Muscle of arm (tissue), 14 donors: ENCODE measurements at places on chromosomes 1 and 21.

- no peak for DNase-seq
Measured at GRCh38 chr1:53343831-53344668, 16.2 kb upstream of the LRP8 start.

DNA sequence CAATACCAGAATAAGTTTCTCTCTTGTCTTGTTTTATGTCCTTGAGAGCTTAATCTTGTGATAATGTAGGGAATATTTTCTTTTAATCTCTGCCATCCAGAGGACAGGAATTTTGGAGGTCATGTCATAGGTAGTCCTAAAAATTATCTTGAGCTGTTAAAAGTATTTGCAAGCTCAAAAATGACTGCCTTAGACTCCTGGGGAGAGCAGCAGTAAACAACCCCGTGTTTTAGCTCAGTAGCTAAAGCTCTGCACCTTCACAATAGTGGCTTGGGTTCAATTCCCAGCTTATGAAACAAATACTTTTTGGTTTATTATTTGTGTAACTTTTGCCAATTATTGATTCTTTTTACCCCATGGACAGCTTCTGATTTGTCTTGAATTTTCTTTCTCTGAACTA is 99.4 kb upstream of the OLFM3 start:
- DNase-seq, result no peak

- DNase-seq, result peak; percentile 7
Measured at GRCh38 chr1:167121375-167122120, 27.7 kb downstream of the STYXL2 start.

- DNase-seq, result no peak
Measured at GRCh38 chr21:39430457-39430856, 15.1 kb downstream of the LCA5L start.

GRCh38 chr1:201360901-201361651 is 16.4 kb downstream of the TNNT2 start:
- DNase-seq, result no peak

DNA sequence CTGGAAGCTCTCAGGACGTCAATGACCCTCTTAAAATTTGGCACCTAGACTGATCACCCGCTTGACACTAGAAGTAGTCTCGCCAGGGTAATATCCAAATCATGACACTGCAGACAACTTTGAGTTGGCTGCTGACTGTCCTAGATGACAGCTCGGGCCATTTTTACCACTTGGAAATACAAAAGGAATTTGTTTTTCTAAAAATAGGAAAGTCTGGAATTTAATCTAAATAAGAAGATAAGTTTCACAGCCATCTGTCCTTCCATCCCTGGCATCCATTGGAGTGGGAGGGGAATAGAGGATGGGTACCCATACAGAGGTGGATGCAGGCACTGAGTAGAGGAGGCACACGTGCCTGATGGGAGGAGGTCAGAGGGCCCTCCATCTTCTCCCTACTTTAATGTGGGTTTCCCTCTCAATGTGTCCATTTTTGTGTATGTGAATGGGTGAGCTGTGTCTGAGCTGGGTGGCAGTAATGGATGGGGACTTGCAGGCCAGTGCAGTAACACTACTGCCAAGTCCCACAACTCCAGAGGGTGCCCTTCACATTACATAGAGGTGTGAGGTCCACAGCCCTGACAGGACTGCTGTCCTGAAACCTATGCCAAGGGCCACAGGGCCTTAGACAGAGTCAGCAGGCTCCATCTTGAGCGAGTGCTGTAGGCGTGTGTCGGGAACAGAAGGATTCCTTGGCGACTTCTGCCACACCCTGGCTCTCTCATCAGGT is 104.8 kb upstream of the IPO9 start:
- no peak for DNase-seq

- no peak for DNase-seq
Measured at GRCh38 chr21:34801519-34802132, 132.8 kb downstream of the CLIC6 start.

- no peak for DNase-seq
Measured at GRCh38 chr1:62796221-62796620, 12.3 kb downstream of the ATG4C start.

DNA sequence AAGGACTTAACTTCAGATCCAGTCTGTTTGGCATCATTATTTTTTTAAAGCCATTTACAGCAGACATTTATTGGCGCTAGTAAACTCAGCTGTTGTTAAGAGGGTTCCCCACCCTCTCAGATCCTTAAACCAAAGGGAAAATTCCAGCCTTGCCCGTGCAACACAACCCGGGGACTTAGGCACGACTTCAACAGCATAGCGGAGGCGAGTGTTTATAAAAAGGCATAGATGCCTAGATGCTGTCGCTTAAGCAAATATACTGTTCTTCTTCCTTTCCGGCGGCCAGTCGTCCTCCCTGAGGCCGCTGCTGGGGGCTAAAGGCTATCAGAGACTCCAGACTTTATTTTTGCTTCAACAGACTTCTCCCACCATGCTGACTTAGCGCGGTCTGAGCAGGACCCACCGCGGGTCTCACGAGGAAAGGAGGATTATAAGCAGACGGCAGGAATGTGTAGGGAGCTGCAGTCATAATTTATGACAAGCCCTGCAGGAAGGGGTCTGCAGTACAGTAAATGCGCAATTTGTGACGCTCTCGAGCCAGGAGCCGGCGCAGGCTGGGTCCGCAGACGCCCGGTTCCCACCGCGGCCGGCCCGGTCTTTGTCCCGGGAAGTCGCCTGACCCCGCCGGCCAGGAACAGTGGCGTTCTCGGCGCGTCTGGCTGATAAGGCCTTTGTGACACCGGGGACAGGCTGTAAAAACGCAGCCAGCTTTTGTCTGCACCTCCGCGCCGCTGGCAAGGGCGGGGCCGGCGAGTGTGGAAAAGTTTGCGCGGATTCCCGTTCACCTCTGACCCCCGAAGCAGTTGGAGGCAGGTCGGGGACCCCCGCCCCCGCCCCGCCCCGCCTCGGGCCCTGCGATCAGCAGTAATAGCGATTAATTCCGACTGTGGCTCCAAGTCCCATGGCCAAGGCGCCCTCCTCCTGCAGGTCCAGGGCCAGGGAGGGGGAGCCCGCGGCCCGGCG is 61.2 kb upstream of the ARHGEF16 start:
- DNase-seq, result no peak

DNA sequence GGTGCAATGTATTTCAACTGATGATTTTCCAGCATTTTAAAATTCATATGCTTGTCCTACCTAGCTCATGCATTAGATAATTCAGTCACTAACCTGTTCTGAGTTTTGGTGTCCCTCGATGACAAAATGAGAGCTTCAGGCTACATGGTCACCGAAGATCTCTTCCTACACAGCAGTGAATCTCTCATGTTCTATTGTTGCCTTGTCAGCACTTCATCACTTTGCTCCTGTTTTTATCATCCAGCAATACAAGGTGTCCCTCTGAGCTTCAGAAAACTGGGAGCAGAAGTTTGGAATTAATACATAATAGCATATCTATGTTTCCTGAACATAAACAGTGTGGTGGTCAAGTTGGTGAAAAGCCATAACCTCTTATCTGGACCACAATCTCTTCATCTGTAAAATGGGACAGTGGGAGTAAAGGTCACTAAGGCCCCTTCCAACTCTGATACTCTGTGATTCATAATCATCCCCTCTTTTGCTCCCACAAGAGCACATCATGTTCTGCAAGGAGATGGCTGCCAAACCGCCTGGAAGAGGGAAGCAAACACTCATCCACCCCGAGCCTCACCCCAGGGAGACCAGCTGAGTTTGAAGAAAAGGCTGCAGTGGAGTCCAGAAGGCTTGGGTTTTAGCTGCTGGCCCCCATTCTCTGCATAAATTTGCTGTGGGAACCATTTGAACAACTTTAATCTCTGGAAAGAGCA is 137.9 kb upstream of the F3 start:
- no peak for DNase-seq

DNA sequence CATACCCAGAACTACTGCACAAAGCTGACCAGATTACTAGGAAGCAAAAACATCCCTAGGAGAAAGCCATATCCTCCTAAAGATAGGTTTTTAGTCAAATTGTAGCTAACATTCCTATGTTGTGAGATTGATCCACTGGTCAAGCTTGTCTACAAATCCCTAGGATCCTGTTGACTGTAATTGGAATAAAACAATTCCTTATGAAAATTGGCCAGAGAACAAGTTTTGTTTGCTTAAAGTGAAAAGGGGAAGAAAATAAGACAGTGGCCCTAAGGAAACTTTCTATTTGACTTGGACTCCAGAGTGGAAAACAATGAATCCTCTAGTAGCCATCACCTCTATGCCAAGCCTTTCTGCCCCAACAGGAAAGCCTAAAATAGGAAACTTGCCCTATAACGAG is 645.2 kb upstream of the USP24 start:
- DNase-seq, result no peak

DNA sequence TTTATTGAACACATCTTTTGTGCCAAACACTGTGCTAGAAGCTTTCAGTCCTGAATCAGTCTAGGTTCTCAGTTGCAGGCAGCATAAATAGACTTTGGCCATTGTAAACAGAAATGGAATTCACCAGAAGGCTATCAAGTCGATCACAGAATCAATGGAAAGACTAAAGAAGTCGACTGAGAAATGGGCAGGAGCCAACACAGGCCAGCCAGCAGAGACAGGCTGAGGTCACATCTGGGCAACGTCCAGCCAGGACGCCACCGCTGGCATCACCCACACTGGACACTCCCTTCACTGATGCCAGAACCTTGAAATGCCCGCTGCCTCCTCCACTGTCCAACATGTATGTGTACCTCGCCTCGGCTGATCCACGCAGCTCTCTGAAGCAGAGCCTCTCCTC is 5.5 kb upstream of the CNTN2 start:
- DNase-seq, result no peak

GRCh38 chr21:14862794-14863720 is 201.7 kb downstream of the NRIP1 start:
- no peak for DNase-seq

DNA sequence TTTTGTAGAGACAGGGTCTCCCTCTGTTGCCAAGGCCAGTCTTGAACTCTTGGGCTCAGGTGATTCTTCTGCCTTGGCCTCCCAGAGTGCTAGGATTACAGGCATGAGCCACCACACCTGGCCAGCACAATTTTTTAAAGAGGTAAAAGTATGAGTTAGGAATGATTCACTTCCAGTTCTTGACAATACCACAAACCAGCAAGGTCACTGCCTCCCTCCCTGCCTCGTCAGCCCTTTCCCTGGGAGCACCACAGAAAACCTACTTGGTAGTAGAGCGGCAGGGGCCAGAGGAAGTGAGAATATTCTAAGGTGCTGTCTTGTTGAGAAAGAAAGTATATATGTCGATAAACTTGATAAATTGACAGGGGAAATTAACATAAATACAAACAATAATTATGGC is 10.8 kb upstream of the CDA start:
- DNase-seq, result no peak

- no peak for DNase-seq
Measured at GRCh38 chr1:245822996-245823395, 668.2 kb downstream of the KIF26B start.

DNA sequence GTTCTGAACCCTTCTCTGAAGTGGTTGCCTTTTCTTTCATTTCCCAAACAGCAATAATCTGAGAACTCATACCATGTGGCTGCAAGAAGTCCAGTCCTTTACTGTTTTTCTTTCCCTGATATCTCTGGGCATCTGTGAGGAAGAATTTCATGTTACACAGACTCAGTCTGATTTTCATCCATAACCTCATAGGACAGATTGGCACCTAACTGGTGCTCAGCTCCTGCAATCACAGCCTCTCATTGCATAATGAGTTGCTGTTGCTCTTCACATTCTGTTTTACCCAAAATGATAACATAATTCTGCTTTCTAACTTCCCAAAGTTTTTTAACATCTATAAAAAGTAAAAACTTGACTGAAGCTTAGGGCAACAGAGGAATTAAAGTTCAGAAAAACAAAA is 472.2 kb upstream of the PBX1 start:
- no peak for DNase-seq

- no peak for DNase-seq
Measured at GRCh38 chr1:210394281-210394821, 65.6 kb downstream of the HHAT start.

DNA sequence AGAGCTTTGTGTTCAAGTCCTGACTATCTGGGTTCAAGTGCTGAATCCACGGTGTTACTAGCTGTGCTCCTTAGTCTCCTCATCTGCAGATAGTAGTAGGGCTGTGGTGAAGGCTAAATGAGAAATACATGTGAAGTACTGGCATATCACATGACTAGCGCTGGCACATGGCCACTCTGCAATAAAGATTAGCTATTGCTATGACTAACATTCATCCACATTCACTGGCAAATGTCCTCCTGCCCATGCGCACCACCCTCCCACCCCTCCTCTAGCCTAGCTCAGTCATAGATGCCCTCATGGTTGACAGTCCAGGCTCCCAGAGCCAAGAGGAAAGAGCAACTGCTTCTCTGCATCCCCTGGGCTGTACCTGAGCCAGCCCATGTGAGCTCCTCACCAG is 8.5 kb upstream of the COL8A2 start:
- peak; percentile 59 for DNase-seq

DNA sequence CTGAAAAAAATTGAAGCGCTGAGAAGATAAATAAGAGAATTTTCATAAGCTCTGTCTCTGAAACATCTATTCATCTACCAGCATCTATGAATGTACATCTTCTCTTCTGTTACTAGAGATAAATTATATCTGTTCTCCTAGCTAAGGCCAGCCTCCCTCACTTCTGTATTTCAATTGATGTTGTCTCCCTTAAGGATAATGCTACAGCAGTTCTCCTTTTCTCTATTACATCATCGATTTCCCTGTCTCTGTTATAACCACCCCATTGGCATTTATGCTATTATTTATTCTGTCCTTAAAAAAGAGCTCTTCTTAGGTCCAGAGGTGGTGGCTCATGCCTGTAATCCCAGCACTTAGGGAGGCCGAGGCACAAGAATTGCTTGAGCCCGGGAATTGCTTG is 42.9 kb upstream of the TMCO2 start:
- no peak for DNase-seq

GRCh38 chr1:94063379-94063778 is 57.6 kb downstream of the ABCA4 start:
- peak; percentile 64 for DNase-seq

DNA sequence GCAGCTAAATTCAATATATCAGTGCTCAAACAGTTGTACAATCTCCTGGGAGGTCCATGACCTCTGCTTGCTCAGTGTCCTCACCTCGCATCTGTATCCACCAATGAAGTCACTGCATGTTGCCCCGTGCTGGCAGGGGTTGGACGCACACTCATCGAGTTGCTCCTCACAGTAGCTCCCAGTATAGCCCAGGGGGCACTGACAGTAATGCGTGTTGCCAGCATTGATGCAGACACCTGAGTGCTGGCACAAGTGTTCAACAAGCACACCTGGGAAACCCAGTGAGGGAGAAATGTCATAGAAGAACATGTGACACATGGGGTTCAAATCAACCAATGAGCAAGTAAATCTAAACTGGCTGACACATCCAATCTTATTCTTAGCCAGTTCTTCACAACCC is 40.9 kb upstream of the ADAM30 start:
- DNase-seq, result no peak

GRCh38 chr1:26412180-26412840 is 1.7 kb downstream of the LIN28A start:
- DNase-seq, result no peak

GRCh38 chr1:2528016-2528415 is 1.6 kb upstream of the PANK4 start:
- DNase-seq, result no peak
